ENCODE measurements at places on chromosomes 7 and 10.
A peak's percentile ranks its signal among the peaks of the same experiment; 100 is the strongest.

GRCh38 chr10:47287365-47287802 lies 12.6 kb upstream of the GDF10 start:
- no peaks in the 10 kb centered on the region for H3K36me3 ChIP-seq
- no peaks in the 10 kb centered on the region for H3K4me1 ChIP-seq
- H3K27me3 ChIP-seq: no peaks in the 10 kb centered on the region
- DNase-seq: no peak
- H3K4me3 ChIP-seq: no peak overlapping the region

DNA sequence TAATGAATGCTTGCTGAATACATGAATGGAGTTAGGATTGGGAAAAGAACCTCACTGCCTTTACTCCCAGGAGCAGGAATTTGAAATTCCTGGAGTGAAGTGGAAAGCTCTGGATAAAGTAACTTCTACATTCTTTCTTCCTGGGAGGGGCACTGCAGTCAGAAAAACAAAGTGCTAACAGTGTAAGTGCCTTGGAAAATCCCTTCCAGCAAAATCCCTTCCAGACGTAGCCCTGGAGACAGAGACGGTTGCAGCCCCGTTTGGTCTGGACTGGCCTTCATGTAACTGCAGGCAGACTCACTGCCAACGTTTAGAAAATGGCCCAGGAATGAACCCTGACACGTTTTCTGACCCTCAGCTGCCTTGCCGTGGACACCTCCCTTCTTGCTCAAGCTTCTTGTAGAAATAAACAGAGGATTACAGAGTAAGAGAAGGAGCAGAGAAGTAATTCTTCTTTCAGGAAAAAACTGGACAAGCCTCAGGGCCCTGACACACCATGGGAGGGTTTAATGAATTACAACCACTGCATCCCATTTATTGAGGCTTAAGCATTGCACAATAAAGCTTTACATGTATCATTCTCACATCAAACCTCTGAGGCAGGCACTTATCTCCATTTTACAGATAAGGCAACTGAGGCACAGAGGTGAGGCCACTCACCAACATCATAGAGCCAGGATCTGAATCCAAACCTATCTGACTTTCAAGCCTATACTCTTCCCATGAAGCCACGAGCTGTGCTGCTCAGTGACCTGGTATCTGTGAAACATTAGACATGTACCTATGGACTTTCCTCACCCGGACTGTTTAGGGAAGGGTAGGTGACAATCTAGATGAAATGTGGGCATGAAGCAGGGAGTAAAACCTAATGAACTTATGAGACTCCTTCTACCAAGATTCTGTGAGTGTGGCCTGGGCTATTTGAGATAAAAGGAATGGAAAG lies 7.8 kb downstream of the ITPRIP start:
- no peak overlapping the region for H3K4me3 ChIP-seq
- no peak overlapping the region for H3K27ac ChIP-seq
- H3K4me1 ChIP-seq: no peaks in the 10 kb centered on the region
- H3K27me3 ChIP-seq: no peaks in the 10 kb centered on the region
- H3K36me3 ChIP-seq: no peaks in the 10 kb centered on the region

GRCh38 chr7:147296986-147297385 lies 1180.4 kb downstream of the CNTNAP2 start:
- H3K27ac ChIP-seq: no peak overlapping the region
- DNase-seq: no peak
- H3K4me1 ChIP-seq: no peaks in the 10 kb centered on the region
- H3K4me3 ChIP-seq: no peak overlapping the region
- no peaks in the 10 kb centered on the region for H3K36me3 ChIP-seq
- H3K27me3 ChIP-seq: no peaks in the 10 kb centered on the region

- H3K4me1 ChIP-seq: peaks cover 74% of the 10 kb centered on the region
- H3K36me3 ChIP-seq: no peaks in the 10 kb centered on the region
- H3K27me3 ChIP-seq: no peaks in the 10 kb centered on the region
- no peak overlapping the region for H3K4me3 ChIP-seq
Measured at GRCh38 chr10:110857265-110858171, 14.2 kb upstream of the PDCD4 start.

GRCh38 chr7:121278120-121279021 lies 50.4 kb upstream of the WNT16 start:
- peak overlapping the region; percentile 2 for H3K27ac ChIP-seq
- H3K4me3 ChIP-seq: 0 out of 2 replicates have a peak overlapping the region, but pooled peaks have one; percentile 2
- peaks cover 32% of the 10 kb centered on the region for H3K4me1 ChIP-seq
- DNase-seq: peak; percentile 94

Measured in MM.1S (cell line).